ENCODE measurements at places on chromosomes 6 and 20.

GRCh38 chr6:117483004-117483644, 650 bp downstream of the DCBLD1 start:
- DNase-seq = peak; percentile 87

GRCh38 chr20:38224531-38224930, 36.0 kb downstream of the KIAA1755 start:
- no peak for DNase-seq

DNA sequence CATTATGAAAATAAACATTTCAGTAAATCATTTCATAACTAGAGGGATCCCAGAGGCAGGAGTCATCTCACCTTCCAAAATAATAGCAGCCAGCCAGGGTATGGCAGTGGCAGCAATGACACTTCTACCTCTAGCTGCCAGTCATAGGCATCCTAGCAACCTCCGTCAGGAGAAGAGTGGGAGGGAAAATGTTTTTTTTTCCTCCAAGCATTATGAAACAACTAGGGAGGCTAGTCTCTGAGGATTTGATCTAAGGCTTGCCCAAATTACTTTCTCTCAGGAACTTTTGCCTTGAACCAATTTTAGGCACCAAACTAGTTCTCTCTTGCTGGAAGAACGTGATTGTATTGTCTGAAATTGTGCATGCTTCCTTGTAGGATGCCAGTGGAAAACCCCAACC, 208.7 kb upstream of the PREP start:
- DNase-seq = no peak

- no peak for DNase-seq
Observed at GRCh38 chr6:15160812-15161211, 85.1 kb upstream of the JARID2 start.

GRCh38 chr6:126072172-126072571, 85.8 kb downstream of the TRMT11 start:
- no peak for DNase-seq

- no peak for DNase-seq
Observed at GRCh38 chr6:161366301-161366923, 92.6 kb upstream of the AGPAT4 start.

DNA sequence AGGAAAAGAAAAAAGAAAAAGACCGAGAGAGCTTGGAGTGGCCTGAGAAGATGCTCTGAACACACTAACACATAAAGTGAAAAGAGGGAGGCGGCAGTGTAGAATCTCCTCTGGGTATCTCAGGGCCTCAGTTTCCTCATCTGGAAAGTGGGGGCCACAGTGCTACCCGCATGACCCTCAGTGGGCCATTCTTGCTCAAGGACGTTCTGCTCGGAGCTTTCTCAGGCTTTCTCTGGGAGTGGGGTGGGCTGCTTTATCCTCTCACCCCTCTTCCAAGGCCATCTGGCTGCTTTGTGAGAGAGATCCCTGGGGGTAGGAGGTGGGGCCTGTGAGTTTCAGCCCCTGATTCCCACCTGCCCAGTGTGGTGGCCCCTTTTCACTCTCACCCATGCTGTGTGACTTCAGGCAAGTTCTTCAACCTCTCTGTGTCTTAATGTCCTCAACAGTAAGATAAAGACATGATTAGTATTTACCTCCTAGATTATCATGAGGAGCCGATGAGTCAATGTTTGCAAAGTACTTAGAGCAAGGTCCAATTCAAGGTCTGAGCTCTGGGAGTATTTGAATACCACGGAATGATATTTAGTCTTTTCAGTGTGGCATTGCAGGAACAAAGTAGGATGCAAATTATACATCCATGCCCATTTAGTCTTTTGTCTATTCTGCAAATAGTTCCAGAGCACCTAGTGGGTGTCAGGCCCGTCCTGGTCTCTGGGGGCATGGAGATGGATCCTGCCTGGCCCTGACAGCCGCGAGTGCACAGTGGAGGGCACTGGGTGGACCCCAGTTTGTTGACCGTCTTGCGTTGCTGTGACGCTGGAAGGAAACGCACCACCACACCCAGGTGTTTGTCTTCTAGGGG, 34.3 kb downstream of the SRC start:
- DNase-seq = no peak

GRCh38 chr20:41440882-41441281, 74.3 kb upstream of the EMILIN3 start:
- no peak for DNase-seq

GRCh38 chr6:20599302-20600051, 65.2 kb downstream of the CDKAL1 start:
- DNase-seq = no peak

- DNase-seq = no peak
Observed at GRCh38 chr20:334578-334977, 9.2 kb downstream of the SOX12 start.

GRCh38 chr6:70538376-70538775, 28.4 kb upstream of the SDHAF4 start:
- no peak for DNase-seq

DNA sequence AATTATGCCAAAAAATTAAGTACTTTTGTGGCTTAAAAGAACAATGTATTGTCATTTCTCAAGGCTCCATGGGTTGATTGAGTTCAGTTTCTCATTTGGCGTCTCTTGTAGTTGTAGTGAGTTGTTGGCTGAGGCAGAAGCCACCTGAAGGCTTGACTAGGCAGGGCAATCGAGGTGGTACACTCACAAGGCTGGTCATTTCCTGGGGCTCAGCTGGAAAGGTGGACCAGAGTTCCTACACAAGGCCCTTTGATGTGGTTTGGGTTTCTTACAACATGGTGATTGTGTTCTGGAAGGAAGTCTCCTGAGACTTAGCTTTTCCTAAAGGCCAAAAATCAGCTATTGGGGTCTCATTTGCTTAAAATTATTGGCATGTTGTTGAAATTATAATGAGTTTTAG, 22.6 kb downstream of the MAS1 start:
- DNase-seq = no peak

DNA sequence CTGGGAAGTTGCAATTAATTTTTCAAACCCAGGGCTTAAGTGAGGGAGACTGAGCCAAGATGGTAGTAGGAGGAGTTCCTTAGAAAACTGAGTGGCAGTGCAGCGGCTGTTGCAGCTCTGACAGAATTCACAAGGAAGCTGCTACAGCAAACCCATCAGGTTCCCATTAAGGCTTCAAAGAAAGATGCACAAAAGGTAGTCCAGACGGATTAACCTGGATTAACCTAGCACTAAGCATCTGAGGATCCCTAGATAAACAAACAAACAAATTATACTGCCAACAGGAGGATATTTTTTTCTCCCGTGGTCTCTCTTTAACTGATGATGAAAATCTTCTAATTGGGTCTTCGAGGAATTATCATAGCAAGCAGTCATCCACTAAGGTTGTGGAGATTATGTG, 5.2 kb downstream of the TENT5A start:
- no peak for DNase-seq

DNA sequence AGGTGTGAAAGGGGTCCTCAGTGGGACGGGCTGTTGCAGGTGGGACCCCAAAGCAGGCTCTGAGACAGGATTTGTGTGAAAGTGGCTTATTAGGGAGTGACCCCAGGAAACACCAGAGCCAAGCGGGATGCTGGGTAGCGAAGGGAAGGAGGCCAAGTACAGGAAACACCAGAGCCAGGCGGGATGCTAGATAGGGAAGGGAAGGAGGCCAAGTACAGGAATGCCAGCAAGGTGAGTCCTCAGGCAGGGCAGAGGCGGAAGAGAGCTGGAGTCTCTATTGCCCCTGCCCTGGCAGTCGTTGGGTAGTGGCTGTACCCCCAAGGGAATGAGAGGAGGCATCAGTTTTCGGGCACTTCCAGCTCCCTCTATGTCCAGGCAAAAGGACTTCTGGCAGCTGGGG, 30.5 kb upstream of the TGM2 start:
- DNase-seq = no peak

DNA sequence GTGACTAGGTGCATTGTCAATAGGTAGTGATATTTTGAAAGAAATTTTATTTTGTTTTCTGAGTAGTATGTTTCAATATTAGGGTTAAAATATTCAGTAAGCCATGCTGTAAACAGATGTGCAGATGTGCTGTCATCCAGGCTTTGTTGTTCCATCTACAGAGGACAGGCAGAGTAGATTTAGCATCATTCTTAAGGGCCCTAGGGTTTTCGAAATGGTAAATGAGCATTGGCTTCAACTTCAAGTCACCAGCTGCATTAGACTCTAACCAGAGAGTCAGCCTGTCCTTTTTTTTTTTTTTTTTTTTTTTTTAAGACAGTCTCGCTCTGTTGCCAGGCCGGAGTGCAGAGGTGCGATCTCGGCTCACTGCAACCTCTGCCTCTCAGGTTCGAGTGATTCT, 27.1 kb upstream of the BACH2 start:
- no peak for DNase-seq

DNA sequence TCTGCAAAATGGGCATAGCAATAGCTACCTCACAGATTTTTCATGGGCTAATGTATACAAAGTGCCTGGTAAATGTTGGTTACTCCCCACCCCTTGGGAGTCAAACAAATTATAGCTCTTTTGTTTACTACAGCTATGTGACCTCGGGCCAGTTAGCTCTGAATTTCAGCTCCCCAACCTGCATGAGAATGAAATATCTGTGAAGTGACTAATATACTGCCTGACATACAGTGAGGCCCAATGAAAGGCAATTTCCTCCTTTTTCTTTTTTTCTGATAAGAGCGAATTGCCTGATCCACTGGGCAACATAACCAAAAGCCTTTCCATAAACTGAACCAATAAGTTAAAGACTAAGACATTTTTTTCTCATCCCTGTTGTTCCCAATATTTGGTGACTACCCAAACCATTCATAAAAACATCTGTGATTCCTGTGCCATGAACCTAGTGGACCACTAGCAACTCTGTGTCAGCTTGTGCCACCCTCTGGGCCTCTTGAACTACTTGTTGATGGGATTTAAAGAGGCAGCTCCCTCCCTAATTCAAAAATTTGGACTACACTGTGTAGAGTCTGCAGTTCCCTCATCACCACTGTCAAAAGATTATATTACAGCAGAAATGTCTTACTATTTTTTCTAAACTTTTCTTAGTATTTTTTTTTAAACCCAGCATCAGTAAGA, 91.9 kb upstream of the TMEM30A start:
- DNase-seq = no peak

DNA sequence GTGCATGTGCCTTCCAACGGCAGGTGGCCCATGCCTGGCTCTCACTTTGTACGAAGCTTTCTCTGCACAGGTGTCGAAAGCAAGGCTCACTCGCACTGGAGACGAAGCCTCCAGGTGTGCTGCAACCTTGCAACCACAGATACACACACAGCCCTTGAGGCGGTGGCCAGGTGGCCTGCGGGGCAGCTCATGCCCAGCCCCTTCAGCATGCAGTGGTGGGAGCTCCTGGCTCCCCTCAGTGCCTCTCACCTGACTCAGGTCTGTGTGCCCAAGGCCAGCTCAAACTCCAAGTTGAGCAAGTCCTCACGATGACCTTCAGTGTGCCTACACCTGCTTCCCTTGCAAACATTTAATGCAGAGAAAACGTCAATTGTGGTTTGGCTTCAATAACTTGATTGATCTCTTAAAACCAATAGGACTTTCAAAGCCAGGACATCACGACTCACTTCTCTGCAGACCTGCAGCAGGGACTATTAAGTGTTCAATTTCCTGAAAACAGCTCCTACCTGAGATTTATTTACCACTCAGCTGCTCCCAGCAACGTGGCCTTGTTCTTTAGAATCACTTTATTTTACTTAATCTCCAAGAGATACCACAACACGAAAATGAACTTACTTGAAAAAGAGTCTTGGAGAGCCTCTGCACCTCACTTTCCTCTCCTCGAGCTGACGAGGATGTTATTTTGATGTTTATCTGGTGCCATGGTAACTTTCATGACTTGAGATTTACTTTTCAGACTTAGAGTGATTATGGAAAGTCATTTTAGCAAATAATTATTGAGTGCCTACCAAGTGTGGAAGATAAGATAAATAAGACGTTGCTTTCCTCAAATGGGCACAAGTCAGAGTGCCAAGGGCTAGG, 86.3 kb downstream of the SLC22A23 start:
- no peak for DNase-seq

GRCh38 chr20:17538517-17539170, 7.5 kb upstream of the BFSP1 start:
- DNase-seq = no peak

DNA sequence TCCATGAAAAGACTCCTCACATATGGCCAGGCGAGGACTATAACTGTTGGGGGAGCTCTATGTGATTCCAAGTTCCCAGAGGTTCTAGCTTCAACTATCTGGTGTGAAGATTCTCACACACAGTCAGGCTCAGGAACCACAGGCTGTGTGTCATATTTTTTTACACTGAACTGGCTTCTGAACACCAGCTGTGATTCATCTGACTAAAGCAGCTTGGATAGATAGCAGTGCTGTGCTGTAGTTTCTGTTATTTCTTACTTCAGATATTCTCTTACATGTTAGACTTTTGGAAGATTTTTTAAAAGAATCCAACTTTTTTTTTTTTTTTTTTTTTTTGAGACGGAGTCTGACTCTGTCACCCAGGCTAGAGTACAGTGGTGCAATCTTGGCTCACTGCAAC, 140.7 kb upstream of the MCHR2 start:
- no peak for DNase-seq

Measured in retina (tissue), 1 donor.